CD4-positive, alpha-beta T cell treated with Interleukin-12 subunit alpha and Interleukin-12 subunit beta, for 1 hour (primary cell): ENCODE measurements at places on chromosomes 12 and 14.
A peak's percentile ranks its signal among the peaks of the same experiment; 100 is the strongest.

GRCh38 chr14:52922656-52923055 is 28.2 kb downstream of the FERMT2 start:
- DNase-seq = no peak

GRCh38 chr14:105432657-105433056 is 13.0 kb downstream of the MTA1 start:
- no peak for DNase-seq

DNA sequence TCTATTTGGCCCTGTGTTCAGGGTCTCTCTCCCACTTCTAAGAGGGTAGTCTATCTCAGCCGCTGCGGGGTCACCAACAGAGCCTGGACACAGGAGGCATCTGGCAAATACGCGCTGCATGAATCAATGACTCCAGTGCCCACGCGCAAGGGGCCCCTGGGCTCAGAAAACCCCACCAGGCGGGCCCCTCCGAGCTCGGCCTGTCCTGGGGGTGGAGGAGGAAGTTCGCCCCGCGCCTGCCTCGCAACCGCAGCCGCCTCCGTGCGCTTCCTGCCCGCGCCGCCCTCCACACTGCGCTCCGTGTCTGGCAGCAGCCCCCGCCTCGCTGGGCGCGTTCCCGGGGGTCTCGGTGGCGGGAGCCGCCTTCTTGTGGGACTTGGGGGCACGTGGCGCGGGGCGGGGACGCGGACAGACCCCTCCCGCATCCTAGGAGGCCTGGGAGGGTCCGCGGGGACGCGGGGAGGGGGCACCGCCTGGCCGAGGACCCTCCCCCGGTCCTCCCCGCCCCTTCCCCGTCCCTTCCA is 811 bp upstream of the FBRSL1 start:
- peak; percentile 59 for DNase-seq

GRCh38 chr14:38256533-38256840 is 594 bp upstream of the CLEC14A start:
- no peak for DNase-seq

DNA sequence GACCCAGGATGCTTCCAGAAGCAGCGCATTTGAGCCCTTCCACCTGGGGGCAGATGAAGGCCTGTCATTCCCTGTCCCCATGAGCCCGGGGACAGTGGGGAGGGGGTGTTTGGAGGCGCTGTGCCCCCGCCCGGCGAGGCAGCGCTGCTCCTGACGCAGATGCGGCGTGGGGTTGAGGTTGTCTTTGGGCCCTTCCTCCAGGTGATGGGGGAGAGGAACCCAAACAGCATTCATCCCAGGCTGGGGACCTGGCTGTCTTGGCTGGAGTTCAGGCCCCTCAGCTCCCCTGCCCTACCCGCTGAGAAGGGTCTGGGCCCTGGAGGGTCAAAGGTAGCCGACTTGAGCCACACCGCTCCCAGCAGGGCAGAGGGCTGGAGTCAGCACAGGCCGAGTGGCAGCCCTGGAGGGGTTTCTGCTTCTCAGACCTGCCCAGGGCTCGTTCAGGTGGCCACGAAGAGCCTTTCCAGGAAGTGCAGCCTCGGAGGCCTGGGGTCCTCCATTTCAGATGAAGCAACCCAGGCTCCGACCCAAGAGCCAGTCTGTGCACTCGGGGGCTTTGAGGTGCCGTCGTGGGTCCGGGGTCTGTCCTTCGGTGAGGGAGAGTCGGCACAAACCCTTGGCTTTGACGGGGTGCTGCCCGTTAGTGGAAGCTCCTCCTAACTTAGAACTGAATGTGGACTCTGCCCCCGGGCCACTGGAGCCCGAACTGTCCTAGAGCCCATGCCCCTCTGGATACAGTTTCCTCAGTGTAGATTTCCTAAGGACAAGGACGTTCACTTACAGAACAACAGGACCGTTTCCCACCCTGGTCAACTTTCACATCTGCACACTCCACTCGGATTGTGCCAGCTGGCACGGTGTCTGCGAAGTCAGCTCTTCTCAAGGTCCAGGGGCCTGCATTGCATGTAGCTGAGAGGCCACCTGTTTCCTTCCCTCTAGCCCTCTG is 16.1 kb downstream of the ACADS start:
- no peak for DNase-seq

DNA sequence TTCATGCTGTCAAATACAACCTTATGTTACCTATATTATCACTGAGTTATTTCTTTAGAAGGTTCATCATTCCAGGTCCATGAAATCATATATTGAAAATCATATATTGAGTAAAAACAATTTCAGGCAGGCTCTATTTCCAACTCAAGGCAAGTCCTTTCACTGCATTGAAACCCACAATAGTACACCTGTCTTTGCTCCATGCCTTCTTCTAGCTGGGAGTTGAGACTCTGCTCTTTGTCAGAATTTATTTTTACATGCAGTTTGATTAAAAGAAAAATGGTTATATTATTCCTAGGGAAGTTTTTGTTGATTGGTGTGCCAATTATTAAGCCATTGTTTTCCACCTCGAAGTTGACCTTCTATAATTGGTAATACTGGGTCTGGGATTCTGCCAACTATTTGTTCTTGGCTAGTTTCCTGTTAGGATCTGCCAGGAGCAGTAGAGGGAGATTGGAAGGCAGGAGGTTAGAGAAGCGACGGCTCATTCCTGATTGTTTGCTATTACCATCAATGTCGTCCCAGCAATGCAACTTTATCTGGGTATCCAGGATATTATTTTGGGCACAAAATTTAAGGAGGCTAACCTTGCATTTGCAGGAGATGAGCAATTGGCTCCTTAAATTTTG is 79.5 kb upstream of the MIS18BP1 start:
- DNase-seq = no peak

GRCh38 chr12:2768224-2768961 is 26.4 kb upstream of the FKBP4 start:
- no peak for DNase-seq
